ENCODE measurements at places on chromosomes 6 and 20.

DNA sequence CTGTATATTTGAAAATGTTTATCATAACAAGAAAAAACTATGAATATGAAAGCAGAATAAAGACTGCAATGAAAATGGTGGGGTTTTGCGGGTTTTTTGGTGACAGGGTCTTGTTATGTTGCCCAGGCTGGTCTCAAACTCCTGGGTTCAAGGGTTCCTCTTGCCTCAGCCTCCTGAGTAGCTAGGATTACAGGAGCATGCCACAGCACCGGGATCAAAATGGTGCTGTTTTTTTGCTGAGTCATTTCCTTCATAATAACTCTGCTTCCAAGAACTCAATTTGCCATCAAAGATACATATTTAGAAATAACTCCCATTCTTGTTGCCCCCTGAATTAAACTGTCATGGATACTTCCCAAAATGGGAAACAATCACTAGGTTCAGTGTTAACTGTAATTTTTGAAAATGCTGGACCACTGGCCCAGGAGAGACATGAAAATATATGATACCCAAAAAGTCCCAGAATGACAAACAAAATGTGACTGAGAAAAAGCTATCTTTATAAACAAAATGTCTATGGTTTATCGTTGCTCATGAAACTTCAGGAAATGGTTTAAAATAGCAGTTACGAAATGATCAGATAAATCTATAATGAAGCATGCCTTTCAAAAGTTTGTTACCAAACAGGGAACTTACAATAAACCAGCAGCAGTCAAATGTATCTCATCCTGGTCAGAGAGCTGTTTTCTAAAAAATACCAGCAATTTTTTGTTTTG is 32.2 kb downstream of the ILRUN start:
- DNase-seq, result no peak

DNA sequence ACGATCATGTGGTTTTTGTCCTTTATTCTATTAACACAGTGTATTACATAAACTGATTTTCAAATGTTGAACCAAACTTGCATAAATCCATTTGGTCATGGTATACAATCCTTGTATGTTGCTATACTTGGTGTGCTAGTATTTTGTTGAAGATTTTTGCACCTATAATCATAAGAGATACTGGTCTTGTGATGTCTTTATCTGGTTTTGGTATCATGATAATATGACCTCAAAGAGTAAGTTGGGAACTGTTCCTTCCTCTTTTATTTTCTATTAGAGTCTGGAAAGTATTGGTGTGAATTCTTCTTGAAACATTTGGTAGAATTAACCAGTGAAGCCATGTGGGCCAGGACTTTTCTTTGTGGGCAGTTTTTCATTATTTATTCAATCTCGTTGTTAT is 65.3 kb downstream of the TRPC4AP start:
- DNase-seq, result no peak

GRCh38 chr6:121436274-121436857 is 920 bp downstream of the GJA1 start:
- no peak for DNase-seq

DNA sequence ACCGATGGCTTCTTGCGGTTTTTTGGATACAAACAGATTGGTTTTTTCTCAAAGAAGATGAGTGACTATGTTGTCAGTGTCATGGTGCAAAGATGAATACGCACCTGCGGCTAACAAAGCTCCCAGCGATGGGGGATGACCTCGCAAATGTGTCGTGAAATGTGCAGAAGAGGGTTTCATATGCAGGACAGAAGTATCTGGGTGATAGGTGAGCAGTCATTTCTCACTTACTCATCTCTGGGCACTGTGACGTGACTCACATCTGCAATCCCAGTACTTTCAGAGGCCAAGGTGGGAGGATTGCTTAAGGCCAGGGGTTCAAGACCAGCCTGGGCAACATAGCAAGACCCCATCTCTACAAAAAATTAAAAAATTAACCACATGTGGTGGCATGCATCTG is 216.3 kb downstream of the ERMARD start:
- no peak for DNase-seq

- DNase-seq, result no peak
Observed at GRCh38 chr20:63963784-63964301, 5.9 kb downstream of the ZNF512B start.

DNA sequence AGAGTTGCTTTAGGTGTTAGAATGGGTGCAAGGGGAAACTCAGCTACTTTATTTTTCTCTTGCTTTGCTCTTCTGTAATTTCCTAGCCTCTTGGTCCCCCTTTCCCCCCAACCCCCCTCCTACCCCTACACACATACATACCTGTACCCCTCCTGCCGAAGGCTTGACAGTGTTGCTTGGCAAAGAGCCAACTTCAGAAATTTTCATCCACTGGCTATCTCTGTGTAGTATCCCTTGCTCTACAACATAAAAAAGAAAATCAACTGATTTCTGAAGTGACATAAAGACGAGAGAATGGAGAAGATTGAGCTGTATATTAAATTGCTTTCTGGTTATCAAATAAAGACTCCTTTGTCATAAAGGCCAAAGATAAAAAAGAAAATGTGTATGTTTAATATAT is 498.1 kb upstream of the SOX4 start:
- DNase-seq, result no peak

GRCh38 chr20:48384147-48384818 is 443.5 kb downstream of the PREX1 start:
- DNase-seq, result no peak

- no peak for DNase-seq
Observed at GRCh38 chr6:21946298-21946783, 350.5 kb downstream of the PRL start.

DNA sequence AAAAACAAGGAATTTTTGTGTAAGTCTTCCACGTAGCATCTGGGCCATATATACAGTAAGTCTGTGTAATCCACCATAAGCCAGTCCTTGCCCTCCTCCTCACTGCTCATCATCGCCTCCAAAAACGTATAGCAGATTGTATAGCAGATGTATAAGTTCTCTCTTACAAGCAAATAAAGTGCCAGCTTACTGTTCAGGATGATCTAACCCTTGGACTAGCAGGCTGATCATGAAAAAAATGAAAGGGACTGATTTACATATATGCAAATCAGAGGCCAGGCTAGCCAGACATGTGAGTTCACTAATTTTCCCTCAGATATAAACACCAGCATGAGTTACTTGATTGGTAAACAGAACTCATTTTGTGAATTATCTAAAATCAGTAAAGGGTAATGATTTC is 171.5 kb downstream of the LY86 start:
- DNase-seq, result no peak

DNA sequence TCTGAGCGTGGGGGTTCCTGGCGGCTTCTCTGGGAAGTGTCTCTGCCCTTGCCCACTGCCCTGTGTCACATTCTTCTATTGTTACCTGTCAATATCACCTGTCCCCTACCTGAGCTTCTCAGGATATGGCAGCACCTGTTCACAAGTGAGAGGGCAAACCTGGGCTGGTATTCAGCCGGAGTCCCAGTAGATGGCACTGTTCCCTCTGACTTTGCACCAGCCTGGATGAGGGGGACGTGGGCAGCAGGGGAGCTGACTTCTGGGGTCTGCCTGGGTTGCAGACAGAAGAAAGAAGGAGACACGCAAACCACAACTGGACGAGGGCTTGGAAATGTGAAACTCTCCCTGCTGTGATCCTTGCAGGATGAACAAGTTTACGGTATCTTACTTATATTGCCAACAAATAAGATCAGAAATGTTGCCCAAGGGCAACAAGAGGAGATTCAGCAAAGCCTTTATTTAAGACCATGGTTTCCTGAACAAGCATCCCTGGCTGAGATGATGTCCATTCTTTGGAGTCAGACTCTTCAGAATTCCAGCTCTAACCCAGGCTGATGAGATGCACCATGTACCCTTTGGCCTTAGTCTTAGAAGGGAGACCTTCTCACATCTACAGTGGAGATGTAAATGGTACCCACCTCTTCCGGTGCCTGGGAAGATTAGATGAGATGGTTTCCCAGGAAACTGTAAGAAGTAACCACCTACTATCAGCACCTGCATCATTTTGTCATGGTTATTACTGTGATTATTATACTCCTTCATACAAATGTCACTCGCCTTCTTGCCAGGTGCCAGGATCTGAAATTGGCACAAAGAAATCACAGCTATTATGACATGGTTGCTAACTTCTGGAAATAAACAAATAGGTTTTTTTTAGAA is 400.0 kb upstream of the CDH4 start:
- no peak for DNase-seq

DNA sequence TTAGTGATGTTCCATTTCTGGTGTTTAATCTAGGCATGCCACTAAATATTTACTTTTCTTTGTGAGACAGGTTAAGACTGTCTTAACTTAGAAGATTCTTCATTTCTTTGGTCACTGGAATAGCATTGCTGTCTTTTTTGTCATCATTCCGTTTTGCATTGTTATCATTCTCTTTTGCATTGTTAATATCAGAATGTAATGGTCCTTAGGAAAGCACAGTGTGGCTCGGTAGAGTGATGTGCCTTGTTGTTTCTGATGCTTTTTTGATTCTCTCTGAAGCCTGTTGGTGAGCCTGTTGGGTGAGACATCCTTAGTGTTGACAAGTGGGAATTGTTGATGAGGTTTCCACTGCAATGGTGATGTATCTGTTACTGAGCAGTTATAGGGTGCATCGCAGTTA is 23.2 kb downstream of the PLCB4 start:
- DNase-seq, result no peak

DNA sequence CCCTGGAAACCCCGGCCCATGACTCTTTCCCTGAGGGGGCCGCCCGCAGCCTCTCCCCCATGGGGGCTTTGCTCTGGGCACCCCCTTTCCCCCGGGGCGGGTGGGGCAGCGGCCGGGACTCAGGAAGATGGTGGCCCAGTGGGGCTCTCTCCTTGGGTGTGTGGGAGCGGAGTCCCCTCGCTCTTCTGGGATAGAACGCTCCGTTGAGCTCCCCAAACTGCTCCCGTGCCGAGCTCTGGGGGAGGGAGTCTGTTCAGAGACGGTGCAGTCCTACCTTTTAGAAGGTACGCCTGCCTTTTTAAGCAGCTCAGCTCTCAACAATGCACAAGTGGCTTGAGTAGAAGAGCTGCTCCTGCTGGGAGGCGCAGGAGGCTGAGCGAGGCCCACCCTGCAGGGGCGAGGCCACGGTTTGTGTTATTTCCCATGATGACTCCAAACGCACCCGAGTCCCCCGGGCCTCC is 21.7 kb upstream of the BHLHE23 start:
- DNase-seq, result no peak

DNA sequence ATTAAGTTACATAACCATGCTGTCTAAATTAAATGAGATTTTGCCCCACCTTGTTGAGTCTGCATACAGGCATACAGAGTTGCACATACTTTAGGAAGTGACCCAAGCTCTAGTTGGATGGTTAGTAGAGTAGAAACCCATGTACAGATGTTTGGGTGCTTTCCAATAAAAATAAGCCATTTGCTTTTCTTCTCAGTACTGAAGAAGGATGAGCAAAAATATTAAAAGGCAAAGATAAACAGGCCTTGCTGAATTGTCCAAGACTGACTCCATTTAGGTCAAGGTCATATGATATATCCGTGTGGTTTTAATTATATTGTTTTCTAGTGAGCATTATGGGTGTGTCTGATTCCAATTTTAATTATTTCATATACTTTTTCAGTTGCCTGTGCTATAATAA is 589.4 kb downstream of the RFPL4B start:
- DNase-seq, result no peak

GRCh38 chr20:2507875-2508630 is 662 bp downstream of the ZNF343 start:
- DNase-seq, result no peak

DNA sequence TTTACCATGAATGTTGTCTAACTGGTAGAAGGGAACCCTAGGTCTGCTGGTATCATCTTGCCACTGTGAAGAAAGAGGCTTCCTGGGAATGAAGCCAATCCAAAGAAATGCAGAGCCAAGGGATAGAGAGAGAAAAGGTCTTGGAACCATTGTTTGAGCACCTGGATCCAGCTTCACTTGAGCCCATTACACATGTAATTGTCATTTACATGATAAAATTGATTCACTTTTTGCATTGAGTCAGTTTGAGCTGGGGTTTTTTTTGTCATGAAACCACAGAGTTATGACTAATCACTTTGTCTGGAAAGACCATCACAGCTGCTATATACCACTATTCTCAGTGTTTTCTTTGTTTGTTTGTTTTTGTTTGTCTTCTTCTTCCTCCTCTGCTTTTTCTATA is 112.3 kb downstream of the CBLN4 start:
- no peak for DNase-seq

DNA sequence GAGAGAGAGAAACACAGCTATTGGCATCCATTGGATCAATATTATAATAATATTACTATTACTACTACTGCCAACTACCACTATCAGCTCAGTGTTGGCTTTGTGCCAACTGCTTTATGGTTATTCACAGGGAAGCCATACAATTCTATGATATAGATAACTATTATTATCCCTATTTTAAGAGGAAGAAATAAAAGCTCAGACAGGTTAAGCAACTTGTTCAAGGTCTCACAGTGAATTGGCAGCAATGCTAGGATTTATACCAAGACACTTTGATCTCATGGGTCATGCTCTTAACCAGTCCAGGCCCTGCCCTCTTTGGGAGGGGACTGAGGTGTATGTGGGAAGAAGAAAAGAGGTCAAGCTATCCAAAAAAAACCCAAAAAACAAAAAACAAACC is 82.0 kb upstream of the TRAF3IP2 start:
- no peak for DNase-seq

- no peak for DNase-seq
Observed at GRCh38 chr20:57313230-57313629, 16.4 kb upstream of the SPO11 start.

DNA sequence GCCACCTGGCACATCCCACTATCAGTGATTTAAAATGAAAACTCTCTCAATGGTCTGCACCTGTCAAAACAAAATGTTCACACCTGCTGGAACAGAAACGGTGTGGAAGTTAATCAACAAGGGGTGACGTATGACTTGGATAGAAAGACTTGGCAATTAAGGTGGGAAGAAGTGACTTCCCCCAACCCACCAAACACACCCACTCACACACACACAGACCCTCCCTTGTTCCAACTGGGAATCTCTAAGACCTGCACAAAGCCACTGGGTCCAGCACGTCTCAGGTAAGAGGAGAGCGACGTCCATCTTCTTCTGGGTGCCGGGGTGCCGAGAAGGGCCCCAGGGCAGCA is 25.1 kb upstream of the TCFL5 start:
- DNase-seq, result no peak

GRCh38 chr6:6886171-6886885 is 221.4 kb upstream of the RREB1 start:
- no peak for DNase-seq

DNA sequence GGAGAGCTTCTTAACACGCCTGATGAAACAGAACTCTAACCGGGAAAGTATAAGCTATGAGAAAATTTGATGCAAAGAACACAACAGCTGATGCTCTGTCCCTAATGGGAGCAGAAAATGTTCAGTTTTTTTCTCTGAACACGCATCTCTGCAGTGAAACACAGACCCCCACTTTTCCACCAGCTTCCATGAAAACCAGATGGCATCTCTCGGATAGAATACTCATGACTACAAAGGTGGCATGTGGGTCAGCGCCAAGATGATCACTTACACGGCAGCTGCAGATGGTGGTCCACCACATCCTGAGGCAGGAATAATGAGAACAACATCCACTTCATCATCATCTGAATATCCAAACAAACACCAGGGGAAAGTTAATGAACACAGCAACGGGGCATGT is 85.2 kb upstream of the CNR1 start:
- DNase-seq, result no peak

Measured in stimulated activated CD4-positive, alpha-beta T cell treated with anti-CD3 and anti-CD28 coated beads, TNF-alpha, amount 100 ng/mL, for 1 hour (primary cell).